ENCODE measurements at places on chromosomes 16 and 17.

DNA sequence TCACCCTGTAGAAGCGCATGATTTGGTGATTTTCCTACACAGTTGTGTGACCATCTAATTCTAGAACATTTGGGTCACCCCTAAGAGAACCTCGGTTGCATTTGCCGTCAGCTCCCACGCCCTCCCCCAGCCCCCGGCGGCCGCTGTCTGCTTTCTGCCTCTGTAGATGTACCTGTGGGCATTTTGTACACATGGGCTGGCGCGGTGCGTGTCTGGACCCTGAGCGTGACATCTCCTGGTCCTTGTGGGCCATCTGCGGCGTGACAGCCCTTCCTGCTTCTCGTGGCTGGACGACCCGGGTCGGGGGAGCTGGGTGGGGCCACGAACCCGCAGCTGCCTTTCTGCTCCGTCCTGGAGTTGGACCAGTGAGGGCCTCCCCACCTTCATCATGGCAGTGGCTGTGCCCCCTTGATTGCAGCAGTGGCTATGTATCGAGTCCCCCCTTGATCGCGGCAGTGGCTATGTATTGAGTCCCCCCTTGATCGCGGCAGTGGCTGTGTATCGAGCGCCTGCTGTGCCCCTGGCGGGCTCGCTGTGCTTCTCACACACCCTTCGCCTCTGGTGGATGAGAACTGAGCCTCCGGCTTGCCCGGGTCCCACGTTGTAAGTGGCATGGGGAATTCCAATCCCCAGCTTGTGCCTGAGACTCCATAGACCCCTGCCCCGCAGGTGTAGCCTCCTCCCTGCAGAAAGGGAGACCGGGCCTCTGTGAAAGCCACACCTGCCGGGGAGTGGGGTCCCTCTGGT, 24.1 kb downstream of the GSE1 start:
- no peak for DNase-seq

GRCh38 chr16:4988647-4989046, 30.5 kb downstream of the SEC14L5 start:
- no peak for DNase-seq

DNA sequence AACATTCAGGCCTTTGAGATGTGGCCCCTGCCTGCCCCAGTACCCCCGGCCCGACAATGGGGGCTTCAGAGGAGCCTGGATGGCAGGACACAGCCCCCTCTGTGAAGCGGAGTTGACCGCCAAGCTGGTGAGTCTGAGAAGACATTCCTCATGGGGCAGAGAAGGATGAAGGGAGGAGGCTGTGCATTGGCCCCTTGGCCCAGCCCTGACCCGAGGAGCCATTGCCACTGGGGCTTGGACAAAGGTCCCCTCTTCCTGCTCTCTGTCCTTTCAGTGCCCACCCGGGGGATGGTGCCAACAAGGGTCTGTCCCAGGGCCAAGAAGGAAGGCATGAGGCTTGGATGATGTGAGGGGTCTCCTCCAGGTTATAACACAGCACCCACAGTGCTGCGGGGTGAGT, 30.9 kb upstream of the PHB1 start:
- DNase-seq: no peak

- no peak for DNase-seq
Observed at GRCh38 chr17:44977814-44978550, 9.9 kb upstream of the C1QL1 start.

DNA sequence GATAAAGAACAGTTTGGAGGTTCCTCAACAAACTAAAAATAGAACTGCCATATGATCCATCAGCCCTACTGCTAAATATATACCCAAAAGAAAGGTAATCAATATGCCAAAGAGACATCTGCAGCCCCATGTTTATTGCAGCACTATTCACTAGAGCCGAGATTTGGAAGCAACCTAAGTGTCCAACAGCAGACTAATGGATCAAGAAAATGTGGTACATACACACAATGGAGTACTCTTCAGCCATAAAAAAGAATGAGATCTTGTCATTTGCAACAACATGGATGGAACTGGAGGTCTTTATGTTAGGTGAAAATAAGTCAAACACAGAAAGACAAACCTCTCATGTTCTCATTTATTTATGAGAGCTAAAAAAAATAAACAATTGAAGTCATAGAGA, 48.8 kb upstream of the NACA2 start:
- DNase-seq: no peak

GRCh38 chr16:85571563-85571812, 41.6 kb upstream of the GSE1 start:
- no peak for DNase-seq

DNA sequence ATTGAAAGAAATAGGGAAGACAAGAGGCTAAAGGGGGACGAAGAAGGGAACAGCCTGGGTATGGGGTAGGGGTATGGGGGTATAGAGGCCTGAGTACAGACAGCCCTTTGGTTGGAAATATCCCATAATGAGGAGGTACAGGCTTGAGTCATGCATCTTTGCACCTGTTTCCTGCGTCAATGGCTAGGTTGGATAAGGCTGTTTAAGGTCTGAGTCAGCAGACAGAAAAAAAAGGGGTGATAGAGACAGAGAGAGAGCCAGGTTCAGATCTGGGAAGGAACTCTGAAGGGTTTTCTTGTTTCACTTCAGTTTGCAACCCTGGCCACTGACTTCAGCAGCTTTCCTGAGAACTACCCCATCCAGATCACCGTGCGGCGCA, 8.5 kb downstream of the FNDC8 start:
- DNase-seq: no peak

- no peak for DNase-seq
Observed at GRCh38 chr16:6447021-6447790, 885.4 kb upstream of the RBFOX1 start.

DNA sequence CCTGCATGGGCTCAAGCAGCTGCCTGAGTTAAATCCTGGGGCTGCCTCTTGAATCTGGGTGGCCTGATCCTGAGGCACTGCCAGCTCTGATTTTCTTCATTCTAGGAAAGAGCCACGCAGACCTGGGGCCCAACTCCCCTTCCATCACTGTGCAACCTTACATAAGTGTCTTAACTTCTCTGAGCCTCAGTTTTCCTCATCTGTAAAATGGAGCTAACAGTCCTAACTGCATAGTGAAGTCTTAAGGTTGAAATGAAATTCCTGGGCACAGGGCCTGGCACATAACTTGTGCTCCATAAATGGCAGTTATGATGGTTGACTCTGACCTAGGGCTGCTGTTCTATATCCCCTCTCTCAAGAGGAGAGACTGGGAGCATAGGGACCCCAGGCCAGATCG, 236.6 kb downstream of the GSG1L start:
- no peak for DNase-seq

GRCh38 chr16:89200850-89201411, 594 bp upstream of the SLC22A31 start:
- no peak for DNase-seq

GRCh38 chr17:80060644-80061043, 24.2 kb downstream of the CCDC40 start:
- no peak for DNase-seq

DNA sequence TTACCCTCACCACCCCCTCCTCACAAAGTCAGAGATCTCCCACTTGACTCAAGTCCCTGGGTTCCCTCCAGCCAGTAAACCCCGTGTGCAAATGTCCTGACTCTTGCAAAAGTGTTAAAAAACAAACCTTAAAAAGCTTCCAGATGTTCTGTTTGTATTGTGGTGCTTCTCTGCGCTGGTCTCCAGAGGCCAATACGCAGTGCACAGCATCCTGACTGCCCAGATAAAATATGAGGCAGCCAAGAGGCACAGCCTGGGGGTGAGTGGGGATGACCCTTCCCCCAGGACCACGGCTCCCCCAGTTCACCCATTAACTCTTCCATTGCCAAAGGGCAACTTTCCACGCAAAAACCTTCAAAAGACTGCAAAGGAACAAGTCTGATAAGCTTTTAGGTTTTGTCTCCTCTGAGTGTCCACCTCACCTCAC, 291.8 kb downstream of the SOX9 start:
- DNase-seq: peak; percentile 27

GRCh38 chr16:56373003-56373402, 52.3 kb downstream of the AMFR start:
- DNase-seq: no peak

- no peak for DNase-seq
Observed at GRCh38 chr17:55437159-55437605, 15.5 kb upstream of the MMD start.

- no peak for DNase-seq
Observed at GRCh38 chr16:85956426-85956825, 57.5 kb downstream of the IRF8 start.

GRCh38 chr17:16363749-16364536, 10.7 kb upstream of the CENPV start:
- peak; percentile 58 for DNase-seq

DNA sequence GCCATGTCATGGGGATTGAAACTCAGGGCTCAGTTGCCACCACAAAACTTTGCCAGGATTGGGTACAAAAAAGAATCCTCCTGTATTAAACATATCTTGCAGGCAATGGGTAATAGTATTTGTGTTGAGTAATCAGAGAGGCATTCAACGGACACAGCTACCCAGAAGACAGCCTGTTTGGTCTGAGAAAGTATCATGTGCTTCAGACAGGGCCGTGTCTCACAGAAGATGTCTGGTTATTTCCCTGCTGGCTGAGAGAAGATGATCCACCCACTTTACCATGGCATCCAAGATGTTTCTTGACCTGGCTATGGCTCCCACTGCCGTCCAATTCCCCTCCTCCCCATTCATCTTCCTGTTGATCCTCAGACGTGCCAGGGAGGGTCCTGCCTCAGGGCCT, 304.3 kb upstream of the XYLT1 start:
- no peak for DNase-seq

DNA sequence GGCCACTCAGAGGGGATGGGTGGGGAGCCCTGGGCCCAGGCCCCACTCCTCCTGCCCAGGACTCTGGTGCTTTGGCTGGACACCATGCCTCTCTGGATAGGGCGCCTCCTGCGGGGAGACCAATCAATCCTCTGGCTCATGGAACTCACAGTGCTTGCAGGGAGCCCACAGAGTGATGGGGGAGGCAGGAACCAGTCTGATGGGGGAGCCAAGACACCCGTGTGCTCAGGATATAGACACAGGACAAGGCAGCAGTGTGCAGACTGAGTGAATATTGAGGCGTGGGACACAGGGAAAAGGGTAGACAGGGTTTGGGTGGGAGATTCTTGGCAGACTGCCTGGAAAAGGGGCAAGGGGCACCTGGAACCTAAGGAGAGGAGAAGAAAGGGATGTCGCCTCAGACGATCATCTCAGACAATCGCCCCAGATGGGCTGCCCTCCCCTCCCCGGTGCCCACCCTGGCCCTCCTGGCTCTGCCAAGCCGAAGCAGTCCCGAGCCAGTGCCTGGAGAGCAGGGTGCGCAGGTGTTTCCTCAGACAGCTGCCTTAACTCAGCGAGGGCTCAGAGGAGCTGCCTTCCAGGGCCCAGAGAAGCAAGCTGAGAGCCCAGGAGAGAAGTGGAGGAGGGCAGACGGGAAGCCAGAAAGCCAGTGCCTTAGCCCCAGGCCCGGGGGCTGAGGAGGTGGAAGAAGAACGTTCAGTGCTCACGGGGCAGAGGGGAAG, 37.4 kb upstream of the DLX4 start:
- no peak for DNase-seq

GRCh38 chr16:1781758-1782407, 488 bp downstream of the SPSB3 start:
- DNase-seq: no peak

- no peak for DNase-seq
Observed at GRCh38 chr17:58352596-58353388, 791 bp upstream of the SUPT4H1 start.

All from fibroblast of the conjunctiva (primary cell).